ENCODE measurements at places on chromosomes 3 and 15. TPM values are rescaled to one million over a fixed set of nuclear protein-coding genes. Genes with fewer than 3 reads are reported as not detected.

EAF1 gene
- 20.4 TPM for total RNA-seq

GPR87 gene
- not detected for total RNA-seq

EPB42 gene
- 1.3 TPM for total RNA-seq

ILDR1 gene
- total RNA-seq = not detected

TUSC7 gene
- not detected for total RNA-seq

- DNase-seq = no peak
- no peaks in the 10 kb centered on the region for H3K4me1 ChIP-seq
- no peaks in the 10 kb centered on the region for H3K27me3 ChIP-seq
- no peak overlapping the region for H3K4me3 ChIP-seq
- H3K27ac ChIP-seq = no peak overlapping the region
Observed at GRCh38 chr3:164306042-164306441, 772.3 kb downstream of the SI start.

- no peak overlapping the region for H3K27ac ChIP-seq
- no peaks in the 10 kb centered on the region for H3K4me1 ChIP-seq
- no peak overlapping the region for H3K4me3 ChIP-seq
- DNase-seq = peak; percentile 27
Observed at GRCh38 chr3:40623567-40623966, 98.8 kb downstream of the ZNF621 start.

- H3K36me3 ChIP-seq = no peaks in the 10 kb centered on the region
- peaks cover 48% of the 10 kb centered on the region for H3K27me3 ChIP-seq
- DNase-seq = no peak
- H3K4me1 ChIP-seq = peaks cover 26% of the 10 kb centered on the region
Observed at GRCh38 chr15:101499863-101500713, 10.6 kb upstream of the PCSK6 start.

- no peak overlapping the region for H3K27ac ChIP-seq
- no peaks in the 10 kb centered on the region for H3K27me3 ChIP-seq
- H3K36me3 ChIP-seq = no peaks in the 10 kb centered on the region
- H3K4me3 ChIP-seq = no peak overlapping the region
Observed at GRCh38 chr15:85832394-85832793, 37.7 kb upstream of the KLHL25 start.

DNA sequence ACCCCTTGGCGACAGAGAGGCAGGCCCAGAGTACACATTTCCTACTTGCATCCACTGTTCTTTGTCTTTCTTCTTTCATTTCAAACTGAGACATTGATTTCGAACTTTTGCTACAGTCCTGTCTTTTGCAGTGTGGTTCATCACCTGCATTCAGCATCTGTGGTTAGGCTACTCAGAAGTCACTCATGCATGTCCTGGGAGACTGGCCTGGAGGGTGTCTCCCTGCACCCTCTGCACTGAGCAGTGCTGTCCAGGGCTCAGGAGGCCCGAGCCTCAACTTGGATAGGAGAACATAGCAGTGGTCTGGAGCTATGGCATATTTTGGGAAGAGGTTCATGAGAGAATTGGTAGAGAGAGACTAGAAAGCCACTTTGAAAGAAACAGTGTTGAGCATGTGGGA lies 240.2 kb upstream of the TPRG1 start:
- H3K27me3 ChIP-seq = no peaks in the 10 kb centered on the region
- H3K27ac ChIP-seq = no peak overlapping the region
- DNase-seq = no peak
- H3K4me3 ChIP-seq = no peak overlapping the region

- H3K27ac ChIP-seq = no peak overlapping the region
- H3K4me3 ChIP-seq = no peak overlapping the region
- H3K27me3 ChIP-seq = peaks cover 9% of the 10 kb centered on the region
- H3K4me1 ChIP-seq = no peaks in the 10 kb centered on the region
- H3K36me3 ChIP-seq = no peaks in the 10 kb centered on the region
- no peak for DNase-seq
Observed at GRCh38 chr15:99729920-99730319, 3.3 kb downstream of the LYSMD4 start.

Data from K562 (cell line).